DMS79 (cell line): ENCODE measurements at places on chromosomes 4 and X.

- no peak for DNase-seq
These were observed 18.5 kb downstream of the HCCS start for GRCh38 chrX:11129534-11130105.

- DNase-seq: no peak
These were observed 55.3 kb downstream of the TMEM131L start for GRCh38 chr4:153521478-153521877.

DNA sequence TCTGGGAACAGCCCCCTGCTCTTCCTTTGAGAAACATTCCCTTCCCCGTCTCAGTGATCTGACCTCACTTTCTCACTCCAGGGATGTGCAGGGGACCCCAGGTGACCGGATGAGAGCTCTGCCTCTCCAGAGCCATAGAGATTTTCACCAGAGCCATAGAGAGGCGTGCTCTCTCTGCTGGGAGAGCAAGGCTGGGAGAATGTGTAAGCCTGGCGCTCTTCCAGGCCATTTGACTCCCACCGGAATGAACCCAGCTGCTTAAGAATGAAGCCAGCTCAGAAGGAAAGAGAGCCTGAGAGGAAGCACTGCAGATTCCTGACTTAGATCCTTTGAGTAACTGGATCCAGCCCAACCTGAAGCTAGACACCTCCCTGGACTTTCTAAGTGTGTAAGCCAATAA is 106.4 kb downstream of the DHX15 start:
- DNase-seq: no peak

- no peak for DNase-seq
These were observed 277.5 kb downstream of the IL15 start for GRCh38 chr4:141913928-141914327.

GRCh38 chr4:95778666-95779065 is 61.2 kb upstream of the PDHA2 start:
- DNase-seq: no peak

GRCh38 chr4:186032259-186032658 is 36.7 kb upstream of the TLR3 start:
- DNase-seq: no peak

- DNase-seq: no peak
These were observed 28.6 kb downstream of the AFAP1 start for GRCh38 chr4:7910952-7911578.

DNA sequence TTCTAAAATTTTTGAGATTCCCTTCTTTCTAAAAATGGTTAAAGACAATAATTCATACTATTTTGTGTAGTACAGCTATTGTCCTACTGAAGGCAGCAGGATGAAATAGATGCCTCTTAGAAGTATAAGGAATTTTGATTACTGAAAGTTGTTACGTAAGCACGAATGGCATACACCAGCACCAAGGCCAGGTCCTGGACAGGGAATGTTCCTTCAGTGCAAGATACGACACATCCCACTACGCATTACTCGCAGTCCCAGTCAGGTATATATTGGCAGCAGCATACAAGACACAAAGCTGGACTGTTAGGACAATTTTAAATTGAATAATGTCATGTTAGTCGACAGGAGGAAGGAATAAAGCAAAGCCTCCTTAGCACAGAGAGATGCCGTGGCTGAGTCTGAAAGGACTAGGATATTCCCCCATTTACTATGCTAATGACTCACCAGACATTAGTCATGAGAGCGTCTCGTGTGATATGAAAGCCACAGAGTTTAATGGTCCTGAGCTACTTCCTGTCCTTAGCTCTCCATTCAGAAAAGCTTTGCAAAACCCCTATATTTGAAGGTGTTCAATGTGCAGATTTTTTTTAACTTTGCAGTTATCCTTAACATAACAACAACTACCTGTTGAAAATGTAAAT is 504.3 kb downstream of the FAM133A start:
- DNase-seq: no peak

DNA sequence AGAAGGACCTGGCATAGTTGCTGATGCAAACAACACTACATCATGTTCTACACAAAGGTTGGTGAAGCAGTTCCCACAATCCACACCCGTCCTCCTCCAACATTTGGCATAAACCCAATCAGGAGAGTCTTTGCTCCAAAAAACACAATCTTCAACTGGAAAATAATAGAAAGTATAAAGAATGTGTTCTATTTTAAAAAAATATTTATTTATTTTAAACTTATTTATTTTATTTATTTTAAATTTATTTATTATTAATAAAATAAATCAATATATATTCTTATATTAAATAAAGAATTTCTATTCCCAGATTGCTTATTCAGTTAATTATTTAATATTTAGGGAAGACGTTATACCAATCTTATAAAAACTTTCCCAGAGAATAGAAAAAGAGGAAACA is 1753.7 kb upstream of the AGA start:
- DNase-seq: no peak

- DNase-seq: no peak
These were observed 102.6 kb downstream of the IL1RAPL2 start for GRCh38 chrX:104668550-104668949.

- DNase-seq: no peak
These were observed 36.9 kb downstream of the CEP44 start for GRCh38 chr4:174320494-174321199.

DNA sequence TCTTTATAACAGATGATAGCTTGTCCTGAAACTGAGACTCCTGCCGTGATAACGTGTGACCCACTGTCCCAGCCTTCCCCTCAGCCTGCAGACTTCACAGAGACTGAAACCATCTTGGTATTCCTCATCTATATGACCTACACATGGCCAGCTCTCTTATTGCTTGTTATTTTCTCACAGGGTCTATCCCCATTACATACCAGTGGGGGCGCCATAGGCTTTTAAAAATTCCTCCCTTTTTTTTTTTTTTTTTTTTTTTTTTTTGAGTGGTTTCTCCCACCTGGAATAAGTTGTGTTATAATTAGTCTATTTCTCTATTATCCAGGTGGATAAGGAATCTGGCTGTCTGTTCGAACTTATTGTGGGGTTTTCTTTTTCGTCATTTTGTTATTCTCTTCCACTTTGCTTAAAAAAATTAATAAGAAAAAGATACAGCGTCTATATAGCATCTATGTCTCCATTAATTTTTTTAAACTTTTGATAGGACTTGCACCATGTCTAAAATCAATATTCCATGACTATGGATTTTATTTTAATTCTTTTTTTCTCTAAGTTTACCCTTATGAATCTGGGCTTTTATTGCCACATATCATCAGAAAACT is 47.2 kb downstream of the GYG2 start:
- no peak for DNase-seq

DNA sequence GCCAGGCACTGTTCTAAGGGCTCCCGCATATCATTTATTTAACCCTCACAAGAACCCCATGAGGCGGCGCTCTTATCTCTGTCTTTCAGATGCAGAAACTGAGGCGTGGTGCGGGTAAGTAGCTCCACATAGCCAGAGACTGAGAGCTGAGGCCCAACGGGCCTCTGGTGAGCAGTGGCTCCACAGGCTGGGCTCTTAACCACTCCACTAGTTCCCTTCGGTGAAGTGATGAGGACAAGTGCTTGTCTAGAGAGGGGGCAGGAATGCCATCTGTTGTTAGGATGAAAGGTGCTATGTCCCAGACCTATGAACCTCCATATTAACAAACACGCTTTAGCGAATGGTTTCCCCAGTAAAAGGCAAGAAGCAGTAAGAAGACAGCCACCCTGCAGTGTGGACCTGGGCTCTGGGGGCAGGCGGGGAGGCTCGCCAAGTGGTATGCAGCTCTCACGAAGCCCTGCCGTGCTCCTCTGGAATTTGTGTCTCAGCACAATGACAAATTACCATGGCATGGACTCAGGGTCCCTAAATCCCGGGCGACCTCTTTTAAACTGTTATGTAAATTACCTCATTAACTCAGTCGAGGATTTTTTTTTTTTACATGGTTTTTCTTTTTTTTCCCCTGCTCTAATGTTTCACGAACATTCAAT is 20.9 kb upstream of the S100G start:
- no peak for DNase-seq

DNA sequence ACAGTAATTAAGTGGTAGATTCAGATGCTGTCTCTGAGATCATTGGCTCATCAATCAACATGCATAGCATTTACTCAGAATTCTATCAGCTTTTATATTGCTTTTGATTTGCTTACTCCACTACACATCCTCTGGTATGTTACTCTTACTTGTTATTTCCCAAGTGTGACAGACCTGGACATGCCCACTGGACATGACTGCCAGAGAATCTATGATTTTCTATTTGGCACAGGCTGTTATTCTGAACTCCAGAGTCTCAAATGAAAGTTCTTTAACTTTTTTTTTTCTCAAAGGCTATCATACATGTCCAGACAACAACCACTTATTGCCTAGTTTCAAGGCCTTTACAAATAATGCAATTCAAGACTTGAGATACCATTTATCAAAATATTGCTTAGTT is 116.1 kb upstream of the ARHGAP24 start:
- no peak for DNase-seq

GRCh38 chr4:59818656-59819055 is 1381.5 kb upstream of the ADGRL3 start:
- DNase-seq: no peak

DNA sequence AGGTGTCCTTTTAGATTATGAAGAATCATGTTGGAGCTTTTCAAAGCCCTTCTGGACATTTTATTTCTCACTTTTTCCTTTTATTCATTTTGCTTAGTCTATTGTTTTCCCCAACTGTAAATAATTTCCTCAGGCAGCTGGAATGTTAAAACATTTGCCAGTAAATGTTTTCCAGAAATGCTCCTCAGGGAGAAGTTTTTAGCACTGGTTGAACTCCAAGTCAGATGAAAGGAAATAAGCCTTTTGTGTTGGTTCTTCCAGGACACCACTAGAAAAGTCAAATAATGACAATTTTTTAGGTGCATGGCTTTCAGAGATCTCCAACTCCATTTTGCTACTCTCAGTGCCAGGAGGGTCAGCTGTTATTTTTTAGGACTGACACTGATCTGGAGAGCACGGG is 127.9 kb downstream of the IL13RA2 start:
- DNase-seq: no peak

DNA sequence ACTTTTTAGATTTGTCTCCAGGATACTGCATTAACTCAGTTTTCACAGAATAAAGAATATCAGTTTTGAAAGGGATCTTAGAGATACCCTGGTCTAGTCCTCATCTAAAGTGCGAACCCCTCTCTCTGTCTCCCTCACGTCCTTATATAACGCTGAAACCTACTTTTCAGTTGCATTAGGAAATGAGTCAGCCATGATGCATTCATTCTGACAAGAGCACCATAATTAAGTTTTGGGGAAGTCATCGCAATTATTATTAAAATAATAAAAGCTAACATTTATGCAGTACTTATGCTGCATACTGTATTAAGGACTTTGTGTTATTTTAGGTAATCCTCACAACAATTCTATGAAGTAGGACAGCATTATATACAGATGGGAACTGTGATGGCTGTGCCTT is 116.1 kb downstream of the REELD1 start:
- DNase-seq: no peak

DNA sequence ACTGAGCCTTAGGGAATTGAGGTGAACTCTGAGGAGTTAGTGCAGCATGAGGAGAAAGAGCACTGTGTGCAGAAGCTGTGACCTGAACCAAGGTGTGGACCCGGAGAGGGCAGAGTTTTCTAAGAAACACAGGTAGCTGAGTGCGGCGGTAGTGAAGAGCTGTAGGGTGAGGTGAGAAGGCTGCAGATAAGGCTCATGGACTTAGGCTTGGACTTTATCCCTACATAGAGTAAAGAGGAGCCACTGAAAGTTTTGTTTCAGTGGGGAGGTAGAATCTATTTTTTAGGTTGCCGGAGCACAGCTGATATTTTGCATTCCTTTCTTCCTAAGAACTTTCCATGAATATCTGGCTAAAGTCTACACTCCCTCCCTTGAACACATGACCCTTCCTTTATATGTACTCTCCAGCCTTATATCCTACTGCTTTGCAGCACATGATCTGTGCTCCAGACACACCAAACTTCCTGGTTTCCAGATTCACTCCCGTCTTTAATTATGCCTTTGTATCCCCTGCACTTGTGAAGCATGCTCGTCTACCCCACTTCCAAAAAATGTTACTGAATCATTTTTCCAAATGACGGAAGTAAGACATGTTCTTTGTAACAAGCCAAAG is 10.6 kb upstream of the PGRMC2 start:
- no peak for DNase-seq

- no peak for DNase-seq
These were observed 5.9 kb downstream of the ETDB start for GRCh38 chrX:135114392-135114791.

GRCh38 chr4:15005474-15006115 is 3.3 kb downstream of the CPEB2 start:
- DNase-seq: no peak

GRCh38 chr4:176270669-176271068 is 1.6 kb upstream of the ASB5 start:
- DNase-seq: no peak

- no peak for DNase-seq
These were observed 192.0 kb upstream of the ETNPPL start for GRCh38 chr4:108954880-108955279.

- no peak for DNase-seq
These were observed 157.1 kb upstream of the PACRGL start for GRCh38 chr4:20543131-20543530.

DNA sequence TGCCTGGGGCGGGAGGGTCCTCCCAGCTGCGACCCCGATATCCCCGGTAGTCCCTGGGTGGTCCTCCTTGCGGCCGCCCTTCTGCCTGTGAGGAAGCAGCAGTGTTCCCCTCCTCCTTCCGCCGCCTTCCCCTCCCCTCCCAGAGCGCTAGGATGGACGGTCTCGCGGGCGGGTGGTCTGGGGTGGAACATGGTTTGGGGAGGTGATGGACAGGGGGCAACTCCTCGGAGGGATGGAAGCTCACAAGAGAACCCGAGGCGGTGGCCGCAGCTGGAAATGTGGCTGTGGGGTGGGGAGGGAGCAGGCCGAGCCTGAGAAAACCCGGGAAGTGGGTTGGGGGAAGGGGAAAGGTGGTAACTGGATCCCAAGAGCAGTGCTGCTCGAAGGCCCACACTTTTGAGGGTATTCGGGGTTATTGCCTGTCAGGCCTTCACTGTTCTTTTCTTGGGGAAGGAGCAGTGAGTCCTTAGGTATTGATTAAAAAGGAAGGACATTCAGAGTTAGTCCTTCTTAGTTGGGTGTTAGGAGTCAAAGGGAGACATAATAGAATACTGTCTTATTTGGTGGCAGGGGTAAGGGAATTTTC is 581 bp downstream of the UBE2K start:
- DNase-seq: peak; percentile 8

GRCh38 chrX:31092970-31093638 is 21.3 kb upstream of the FTHL17 start:
- DNase-seq: no peak

- DNase-seq: no peak
These were observed 16.4 kb upstream of the SRPX start for GRCh38 chrX:38236901-38237615.

DNA sequence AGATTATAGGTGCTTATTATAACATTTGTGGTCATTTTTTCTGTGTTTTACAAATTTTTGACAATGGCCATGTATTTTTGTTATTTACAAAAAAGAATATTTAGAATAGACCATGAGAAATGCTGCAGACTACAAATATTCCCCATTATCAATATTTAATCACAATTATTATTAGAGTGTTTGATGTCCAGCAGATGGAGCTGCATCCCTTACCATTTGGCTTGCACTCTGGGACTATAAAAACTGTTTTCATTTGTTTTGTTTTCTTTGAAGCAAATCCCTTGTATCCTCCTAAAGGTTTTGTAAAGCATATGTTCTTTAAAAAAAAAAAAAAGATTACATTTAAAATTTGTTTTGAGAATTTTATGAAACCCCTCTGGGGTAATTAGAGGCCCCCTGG is 85.6 kb upstream of the CXorf66 start:
- DNase-seq: no peak
